ENCODE measurements at places on chromosomes 3 and 15.

DNA sequence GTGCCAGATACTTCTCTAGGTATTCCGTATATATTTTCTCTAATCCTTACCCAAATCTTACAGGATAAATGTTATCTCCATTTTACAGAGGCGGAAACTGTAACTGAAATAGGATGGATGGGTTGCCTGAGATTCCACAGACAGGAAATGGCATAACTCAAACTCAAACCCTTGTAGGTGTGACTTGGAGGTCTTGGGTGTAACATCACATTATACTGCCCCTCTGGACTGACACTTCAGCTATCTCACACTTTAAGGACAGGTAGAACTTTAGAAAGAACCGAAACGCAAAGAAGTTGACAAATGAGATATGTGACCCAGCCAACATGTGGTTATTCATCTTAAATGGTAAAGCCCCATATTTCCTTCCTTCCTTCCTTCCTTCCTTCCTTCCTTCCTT, 122.1 kb downstream of the PDCD6IP start:
- DNase-seq: no peak

DNA sequence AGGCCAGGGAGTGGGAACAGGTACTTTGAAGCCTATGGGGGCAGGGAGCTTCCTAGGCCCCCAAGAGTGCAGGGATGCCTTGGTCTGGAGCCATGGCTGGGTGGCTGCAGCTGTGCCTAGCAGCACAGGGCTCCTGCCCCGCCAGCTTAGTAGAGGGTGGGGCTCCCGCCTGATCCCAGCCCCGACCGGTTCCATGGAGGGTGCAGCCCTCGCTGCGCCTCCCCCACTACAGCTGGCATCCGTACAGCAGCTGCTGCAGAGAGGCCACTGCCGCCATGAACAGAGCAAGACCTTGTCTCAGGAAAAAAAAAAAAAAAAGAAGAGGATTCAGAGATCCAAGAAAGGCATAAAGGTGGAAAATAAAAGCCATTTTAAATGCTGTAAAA, 277.2 kb downstream of the UBE2E2 start:
- DNase-seq: no peak

GRCh38 chr3:179948740-179949139, 88.0 kb downstream of the PEX5L start:
- no peak for DNase-seq

- DNase-seq: no peak
These were observed 50.7 kb downstream of the SLC41A3 start for GRCh38 chr3:126033051-126033745.

DNA sequence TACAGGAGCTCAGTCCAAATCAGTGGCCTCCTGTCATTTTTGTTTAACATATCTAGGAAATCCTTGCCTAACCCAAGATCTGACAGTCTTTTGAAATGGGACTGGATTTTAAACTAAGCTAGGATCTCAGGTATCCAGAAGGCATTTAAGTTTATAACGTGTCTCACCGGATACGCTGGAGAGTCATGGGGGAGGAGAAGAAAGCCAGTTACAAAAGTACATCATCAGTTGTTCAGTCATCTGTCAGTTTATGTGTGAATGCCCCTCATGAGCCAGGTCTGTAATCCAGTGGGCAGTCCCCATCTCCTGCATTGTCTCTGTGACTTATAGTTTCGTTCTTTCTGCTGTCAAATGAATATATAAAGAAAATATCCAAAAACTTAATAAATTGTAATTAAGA, 44.4 kb downstream of the RAB7A start:
- DNase-seq: no peak

DNA sequence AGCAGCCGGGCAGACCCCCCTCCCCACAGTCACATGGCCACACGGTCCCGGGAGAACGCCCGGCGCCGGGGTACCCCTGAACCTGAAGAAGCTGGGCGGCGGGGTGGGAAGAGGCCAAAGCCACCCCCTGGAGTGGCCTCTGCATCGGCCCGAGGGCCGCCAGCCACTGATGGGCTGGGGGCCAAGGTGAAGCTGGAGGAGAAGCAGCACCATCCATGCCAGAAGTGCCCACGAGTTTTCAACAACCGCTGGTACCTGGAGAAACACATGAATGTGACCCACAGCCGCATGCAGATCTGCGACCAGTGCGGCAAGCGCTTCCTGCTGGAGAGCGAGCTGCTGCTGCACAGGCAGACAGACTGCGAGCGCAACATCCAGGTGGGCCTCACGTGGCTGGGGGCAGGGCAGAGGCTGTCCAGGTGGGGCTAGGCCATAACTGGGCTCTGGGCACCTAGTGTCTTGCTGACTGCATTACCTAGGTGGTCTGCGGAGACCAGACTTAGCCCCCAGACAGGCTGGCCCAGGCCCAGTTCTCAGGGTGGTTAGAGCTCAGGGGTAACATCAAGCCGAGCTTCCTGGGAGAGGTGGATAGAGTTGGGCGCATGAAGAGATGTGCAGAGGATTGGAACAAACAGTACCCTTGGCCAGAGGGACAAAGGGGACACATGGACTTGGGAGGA, 6.1 kb downstream of the ZBTB47 start:
- no peak for DNase-seq

DNA sequence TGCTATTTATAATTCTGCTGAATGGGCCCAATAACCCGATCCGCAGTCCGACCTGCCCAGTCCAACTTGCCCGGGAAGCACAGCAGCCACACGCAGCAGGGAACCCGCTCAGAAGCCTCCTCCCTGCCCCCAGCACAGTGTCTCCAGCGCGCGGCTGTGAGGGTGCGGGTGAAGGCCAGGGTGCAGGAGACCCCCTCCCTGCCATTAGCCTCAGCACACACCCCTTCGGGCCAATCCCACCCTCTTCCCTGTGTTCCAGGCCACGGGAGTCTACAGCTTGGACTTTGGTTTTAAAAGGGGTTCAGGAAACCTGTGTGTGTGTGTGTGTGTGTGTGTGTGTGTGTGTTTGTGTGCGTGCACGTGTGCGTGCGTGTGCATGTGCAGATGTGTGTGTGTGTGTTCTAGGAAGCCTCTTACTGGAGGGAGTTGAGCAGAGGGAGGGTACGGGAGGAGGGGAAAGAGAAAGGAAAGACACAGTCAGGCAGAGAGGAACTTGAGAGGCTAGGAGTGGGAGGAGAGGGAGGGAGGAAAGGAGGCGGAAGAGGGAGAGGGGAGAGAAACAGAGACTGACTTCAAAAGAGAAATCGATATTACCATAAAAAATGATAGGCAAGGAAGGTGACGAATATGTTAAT, 34.2 kb downstream of the ATP2B2 start:
- no peak for DNase-seq
